ENCODE measurements at places on chromosomes 5 and 9. TPM values are rescaled to one million over a fixed set of nuclear protein-coding genes. Genes with fewer than 3 reads are reported as not detected.

The NTNG2 gene
- 0.17 TPM for total RNA-seq

The IFNK gene
- total RNA-seq = not detected

DNA sequence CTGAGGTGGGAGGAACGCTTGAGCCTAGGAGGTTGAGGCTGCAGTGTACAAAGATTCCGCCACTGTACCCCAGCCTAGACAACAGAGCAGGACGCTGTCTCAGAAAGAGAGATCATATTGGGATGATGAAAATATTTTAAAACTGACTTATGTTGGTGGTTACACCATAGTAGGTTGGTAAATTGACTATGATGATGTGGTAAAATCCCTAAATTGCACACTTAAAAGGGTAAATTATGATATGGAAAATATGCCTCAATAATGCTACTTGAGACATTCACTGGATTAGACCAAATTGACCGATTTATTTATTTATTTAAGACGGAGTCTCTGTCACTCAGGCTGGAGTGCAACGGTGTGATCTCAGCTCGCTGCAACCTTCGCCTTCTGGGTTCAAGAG, 21.9 kb upstream of the TOR1B start:
- no peak for DNase-seq

DNA sequence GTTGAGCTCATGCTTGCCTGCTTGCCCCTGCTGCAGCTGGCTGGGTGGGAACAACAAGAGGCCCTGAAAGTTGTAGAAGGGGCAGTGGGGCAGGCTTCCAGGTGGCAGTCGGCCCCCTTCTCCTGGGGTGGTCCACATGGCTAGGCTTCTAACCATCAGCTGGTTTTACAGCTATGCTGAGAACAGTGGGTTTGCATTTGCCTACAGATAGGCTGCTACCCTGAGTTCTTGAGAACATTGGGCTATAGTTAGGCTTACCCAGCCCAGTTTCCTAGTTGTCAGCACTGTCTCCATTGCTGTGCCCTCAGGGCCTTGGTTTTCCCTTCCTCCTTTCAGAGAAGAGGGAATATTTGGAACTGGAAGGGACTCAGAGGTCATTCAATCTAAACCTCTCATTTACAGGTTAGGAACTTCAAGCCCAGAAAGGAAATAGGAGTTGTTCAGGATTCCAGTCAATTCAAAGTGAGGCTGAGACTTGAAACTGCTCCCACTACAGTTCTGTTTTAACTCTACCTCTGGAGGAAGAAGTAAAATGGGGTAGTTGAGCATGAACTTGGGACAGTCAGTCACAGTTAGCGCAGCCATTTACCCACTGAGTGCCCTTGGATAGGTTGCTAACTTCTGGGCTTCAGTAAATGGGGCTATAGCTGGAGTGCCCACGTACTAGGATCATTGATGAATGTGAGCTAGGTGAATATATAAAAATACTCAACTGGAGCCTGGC, 11.5 kb downstream of the LARP1 start:
- DNase-seq = no peak

DNA sequence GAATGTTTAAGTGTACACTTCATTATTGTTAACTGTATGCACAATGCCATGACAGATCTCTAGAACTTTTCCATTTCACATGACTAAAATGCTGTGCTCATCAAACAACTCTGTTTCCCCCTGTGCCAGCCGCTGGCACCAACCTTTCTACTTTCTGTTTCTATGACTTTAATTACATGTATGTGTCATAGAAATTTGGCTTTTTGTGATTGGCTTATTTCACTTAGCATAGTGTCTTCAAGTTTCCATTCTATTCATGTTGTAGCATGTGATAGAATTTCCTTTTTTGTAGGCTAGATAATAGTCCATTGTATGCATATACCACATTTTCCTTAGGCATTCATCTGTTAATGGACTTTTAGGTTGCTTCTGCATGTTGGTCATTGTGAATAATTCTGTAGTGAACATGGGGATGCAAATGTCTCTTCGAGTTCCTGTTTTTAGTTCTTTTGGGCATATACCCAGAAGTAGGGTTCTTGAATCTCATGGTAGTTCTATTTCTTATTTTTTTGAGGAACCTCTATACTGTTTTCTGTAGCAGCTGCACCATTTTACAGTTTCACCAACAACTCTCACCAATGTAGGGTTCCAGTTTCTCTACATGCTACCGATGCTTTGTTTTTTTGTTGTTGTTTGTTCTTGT, 184.4 kb upstream of the DMRT1 start:
- DNase-seq = no peak

GRCh38 chr5:40405230-40405629, 274.5 kb upstream of the PTGER4 start:
- no peak for DNase-seq

All from renal cortical epithelial cell (primary cell).